Pancreas (tissue), 10 donors: ENCODE measurements at places on chromosomes 2 and 18. TPM values are rescaled to one million over a fixed set of nuclear protein-coding genes. Genes with fewer than 3 reads are reported as not detected.

DNA sequence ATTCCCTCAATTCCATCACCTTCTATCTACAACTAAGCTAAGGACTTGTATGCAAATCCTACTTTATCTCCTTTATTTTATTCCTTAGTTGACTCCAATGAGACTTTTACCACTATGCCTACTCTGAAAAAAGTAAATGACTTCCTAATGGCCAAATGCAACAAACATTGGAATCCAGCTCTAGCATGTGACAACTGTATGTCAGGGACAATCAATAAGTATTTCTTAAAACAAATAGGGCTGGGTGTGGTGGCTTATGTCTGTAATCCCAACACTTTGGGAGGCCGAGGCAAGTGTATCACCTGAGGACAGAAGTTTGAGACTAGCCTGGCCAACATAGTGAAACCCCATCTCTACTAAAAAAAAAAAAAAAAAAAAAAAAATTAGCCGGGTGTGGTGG is 21.8 kb downstream of the METTL4 start:
- DNase-seq = no peak

GRCh38 chr2:83689402-83689801 is 769.7 kb downstream of the SUCLG1 start:
- no peak for DNase-seq

- DNase-seq = no peak
These were observed 33.6 kb upstream of the KCNG2 start for GRCh38 chr18:79764131-79764530.

DNA sequence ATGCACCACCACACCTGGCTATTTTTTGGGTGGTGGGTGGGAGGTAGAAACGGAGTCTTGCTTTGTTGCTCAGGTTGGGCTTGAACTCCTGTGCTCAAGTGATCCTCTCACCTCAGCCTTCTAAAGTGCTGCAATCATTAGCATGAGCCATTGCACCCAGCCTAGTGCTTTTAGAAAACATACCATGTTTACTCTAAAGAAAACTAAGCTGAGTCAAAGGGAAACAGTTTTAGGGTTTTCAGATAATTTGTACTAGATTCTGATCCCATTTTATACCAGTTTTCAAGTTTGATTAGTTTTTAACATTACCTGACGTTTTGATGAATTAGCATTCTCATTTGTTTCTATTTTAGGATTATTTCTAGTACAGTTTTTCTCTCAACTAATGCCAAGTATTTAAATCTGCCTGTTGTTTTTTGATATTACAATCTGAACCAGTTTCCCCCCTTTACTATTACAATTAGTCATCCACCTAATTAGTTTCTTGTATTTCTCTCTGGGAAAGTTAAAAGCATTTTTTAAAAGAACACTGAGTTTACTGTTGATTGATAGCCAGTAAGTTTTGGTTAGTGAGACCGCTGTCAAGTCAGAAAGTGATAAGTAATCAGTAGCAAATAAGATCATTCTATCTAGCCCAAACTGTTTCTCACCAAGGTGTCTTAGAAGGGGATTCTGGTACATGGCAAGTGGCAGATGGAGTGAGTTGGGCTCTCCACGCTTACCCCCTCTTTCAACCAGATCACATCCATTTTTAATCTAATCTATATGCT is 24.2 kb upstream of the TBR1 start:
- no peak for DNase-seq

DNA sequence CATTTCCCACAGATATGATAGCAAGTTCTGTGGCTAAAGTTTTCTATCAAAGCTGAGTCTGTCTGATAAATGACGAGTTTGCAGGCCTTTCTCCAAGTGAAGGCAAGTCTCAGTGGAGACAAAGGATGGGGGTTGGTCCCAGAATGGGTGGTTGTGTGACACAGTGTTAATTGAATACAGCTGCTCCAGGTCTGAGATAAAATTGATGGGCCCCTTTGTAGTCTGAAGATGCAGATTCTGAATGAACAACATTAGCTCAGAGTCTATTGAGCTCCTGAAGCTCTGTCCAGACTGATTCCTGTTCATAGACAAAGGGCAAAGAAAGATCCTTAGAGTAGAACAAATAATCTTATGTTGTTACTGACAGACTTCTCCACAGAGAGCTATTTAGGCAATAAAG is 296.9 kb upstream of the CYRIA start:
- no peak for DNase-seq

DNA sequence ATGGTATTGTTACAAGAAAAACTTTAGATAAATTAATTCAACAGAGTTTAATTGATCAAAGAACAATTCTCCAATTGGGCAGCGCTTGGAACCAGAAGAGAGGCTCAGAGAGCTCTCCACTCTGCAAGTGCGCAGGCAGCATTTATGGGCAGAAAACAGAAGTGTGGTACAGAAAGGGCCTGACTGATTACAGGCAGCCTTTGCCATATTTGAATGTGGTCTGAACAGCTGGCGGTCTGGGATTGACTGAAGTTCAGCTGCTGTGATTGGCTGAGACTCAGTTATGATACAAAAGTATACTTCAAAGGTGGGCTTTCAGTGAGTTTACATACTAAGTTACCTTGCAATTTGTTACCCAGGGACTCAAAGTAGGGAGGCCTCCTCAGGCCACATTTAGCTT is 301.3 kb upstream of the ID2 start:
- DNase-seq = no peak

DNA sequence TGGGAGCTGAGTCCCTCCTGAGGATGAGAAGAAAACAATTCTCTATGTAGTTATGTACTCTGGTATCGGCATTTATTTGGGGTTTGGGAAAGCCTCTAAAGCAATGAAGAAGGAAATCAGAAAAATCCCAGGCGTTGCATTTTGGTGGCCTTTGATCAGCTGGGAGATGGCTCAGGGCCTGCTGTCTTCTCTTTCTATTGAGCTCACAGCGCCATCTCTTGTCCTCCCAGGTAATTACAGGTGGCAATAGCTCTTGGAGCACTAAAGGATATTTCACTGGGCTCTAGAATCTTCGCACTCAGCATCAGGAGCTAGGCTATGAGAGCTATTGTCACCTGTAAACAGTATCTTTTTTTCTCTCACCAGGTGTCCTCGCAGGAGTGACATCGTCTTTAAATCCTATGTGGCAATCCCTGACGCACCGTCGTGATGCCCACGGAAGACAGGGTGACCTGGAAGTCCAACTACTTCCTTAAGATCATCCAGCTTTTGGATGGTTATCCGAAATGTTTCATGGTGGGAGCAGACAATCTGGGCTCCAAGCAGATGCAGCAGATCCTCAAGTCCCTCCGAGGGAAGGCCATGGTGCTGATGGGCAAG is 76.1 kb upstream of the PMAIP1 start:
- DNase-seq = peak; percentile 37

DNA sequence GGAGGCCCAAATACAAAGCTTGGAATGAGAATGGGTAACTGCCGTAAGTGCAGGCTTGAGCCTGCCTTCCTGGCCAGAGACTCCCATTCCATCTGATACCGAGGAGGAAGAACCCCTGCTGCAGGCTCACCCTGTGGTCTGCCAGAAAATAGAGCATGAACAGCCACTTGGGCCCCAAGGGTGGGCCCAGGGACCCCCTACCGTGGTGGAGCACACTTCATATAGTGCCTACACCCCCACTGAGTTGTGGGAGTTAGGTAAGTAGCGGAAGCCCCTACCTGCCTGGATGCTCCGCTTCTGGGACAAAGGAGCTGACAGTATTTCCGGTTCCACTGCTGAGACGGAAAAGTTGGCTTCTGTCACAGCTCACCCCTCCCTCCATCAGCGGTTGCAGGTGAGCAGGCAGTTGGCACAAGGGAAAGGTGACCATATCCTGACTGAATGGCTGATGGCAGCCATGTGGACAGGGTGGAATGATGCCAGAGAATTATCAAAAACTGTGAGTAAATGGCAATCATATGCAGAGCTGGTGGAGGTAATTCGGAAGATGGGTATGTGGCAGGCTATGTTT is 11.5 kb upstream of the C2orf42 start:
- peak; percentile 39 for DNase-seq

DNA sequence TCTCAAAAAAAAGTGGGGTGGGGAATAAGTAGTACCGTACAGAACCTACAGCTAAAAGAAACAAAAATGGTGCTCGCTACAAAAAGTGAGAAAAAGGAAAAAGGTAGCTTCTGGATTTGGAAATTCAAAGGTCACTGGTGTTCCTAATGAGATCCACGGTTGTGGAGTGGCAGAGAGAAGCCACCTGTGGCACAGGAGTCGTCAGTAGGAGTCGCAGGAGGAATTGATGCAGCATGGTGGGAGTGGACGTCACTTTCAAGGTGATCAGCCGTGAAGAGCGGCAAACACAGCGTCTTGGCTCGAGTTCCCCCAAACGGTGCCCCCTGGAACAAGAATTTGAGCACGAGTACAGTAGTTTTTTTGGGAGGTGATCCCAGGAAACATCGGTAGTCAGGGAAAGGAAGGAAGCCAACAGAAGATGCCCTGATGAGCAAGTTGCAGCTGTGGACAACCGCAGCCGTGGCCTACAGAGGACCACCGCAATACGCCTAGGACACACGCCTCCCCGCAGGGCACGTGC is 1.4 kb upstream of the TTL start:
- peak; percentile 19 for DNase-seq

- no peak for DNase-seq
These were observed 68.3 kb upstream of the RND3 start for GRCh38 chr2:150555611-150556356.

GRCh38 chr2:115609978-115610377 is 1167.5 kb downstream of the DPP10 start:
- DNase-seq = peak; percentile 30

- no peak for DNase-seq
These were observed 158.3 kb downstream of the GULP1 start for GRCh38 chr2:188449971-188450370.

- no peak for DNase-seq
These were observed 134.8 kb downstream of the RAPGEF4 start for GRCh38 chr2:172870396-172870795.

DNA sequence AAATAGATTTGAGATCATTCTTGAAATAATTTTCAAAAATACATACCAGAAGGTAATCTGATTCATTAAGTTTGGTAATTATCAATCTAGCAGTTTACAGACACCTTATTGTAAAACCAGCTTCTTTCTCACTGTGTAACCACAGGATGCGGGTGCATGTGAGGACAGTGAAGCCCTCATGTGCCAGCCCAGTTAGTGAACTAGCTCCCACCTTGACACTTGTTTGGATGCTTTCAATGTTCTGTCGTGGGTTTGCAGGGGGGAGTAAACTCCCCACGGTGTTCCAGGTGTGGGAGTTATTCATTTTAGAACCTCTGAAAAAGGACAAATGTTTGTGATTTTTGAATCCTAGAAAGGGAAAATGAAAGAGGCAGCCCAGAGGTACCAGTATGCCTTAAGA is 59.0 kb downstream of the WDSUB1 start:
- no peak for DNase-seq

GRCh38 chr2:207635468-207636200 is 10.4 kb upstream of the METTL21A start:
- no peak for DNase-seq

The CAPN14 gene
- total RNA-seq = not detected

The ABHD1 gene
- 0.47 TPM for total RNA-seq

The BOLL gene
- not detected for total RNA-seq

The CNGA3 gene
- total RNA-seq = 0.09 TPM

The IL36G gene
- total RNA-seq = not detected

The SALL3 gene
- not detected for total RNA-seq

The SLC8A1 gene
- 12.4 TPM for total RNA-seq

The GPBAR1 gene
- total RNA-seq = 0.12 TPM

The CHRND gene
- total RNA-seq = not detected

The CIB4 gene
- total RNA-seq = 0.31 TPM
